ENCODE measurements at places on chromosomes 5 and 9.

- DNase-seq = no peak
- H3K4me1 ChIP-seq = no peaks in the 10 kb centered on the region
- no peaks in the 10 kb centered on the region for H3K36me3 ChIP-seq
- no peak overlapping the region for H3K27ac ChIP-seq
- no peak overlapping the region for H3K4me3 ChIP-seq
Observed at GRCh38 chr9:3628239-3628638, 102.4 kb upstream of the RFX3 start.

GRCh38 chr9:86079865-86080469 lies 19.4 kb downstream of the GOLM1 start:
- peaks cover 8% of the 10 kb centered on the region for H3K4me1 ChIP-seq
- no peak overlapping the region for H3K27ac ChIP-seq
- no peaks in the 10 kb centered on the region for H3K36me3 ChIP-seq
- no peak for DNase-seq
- H3K4me3 ChIP-seq = no peak overlapping the region
- H3K27me3 ChIP-seq = no peaks in the 10 kb centered on the region

GRCh38 chr5:115770466-115770865 lies 46.0 kb downstream of the CDO1 start:
- no peaks in the 10 kb centered on the region for H3K27me3 ChIP-seq
- no peak for DNase-seq
- H3K4me3 ChIP-seq = no peak overlapping the region
- H3K4me1 ChIP-seq = no peaks in the 10 kb centered on the region
- H3K36me3 ChIP-seq = no peaks in the 10 kb centered on the region

DNA sequence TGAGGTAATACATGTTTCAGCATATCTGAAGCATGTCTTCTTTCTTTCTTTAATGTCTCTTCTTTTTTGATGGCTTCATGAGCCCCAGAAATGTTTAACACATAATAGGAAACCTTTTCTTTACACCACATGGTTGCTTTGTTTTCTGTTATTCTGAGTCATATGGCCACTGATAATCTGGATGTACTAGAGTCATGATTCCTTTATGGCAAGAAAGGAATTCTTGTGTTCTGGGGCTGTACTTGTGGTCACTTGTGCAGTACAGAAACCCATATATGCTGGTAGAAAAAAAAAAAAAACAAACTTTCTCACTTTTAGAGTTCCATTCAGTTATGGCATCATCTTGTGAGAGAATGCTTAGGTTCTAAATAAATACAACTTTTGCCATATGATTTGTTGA lies 1669.3 kb upstream of the CDH9 start:
- no peak for DNase-seq
- H3K36me3 ChIP-seq = no peaks in the 10 kb centered on the region
- H3K27me3 ChIP-seq = no peaks in the 10 kb centered on the region

GRCh38 chr5:24510523-24510988 lies 134.2 kb downstream of the CDH10 start:
- H3K4me3 ChIP-seq = no peak overlapping the region
- no peaks in the 10 kb centered on the region for H3K27me3 ChIP-seq
- no peak overlapping the region for H3K27ac ChIP-seq

DNA sequence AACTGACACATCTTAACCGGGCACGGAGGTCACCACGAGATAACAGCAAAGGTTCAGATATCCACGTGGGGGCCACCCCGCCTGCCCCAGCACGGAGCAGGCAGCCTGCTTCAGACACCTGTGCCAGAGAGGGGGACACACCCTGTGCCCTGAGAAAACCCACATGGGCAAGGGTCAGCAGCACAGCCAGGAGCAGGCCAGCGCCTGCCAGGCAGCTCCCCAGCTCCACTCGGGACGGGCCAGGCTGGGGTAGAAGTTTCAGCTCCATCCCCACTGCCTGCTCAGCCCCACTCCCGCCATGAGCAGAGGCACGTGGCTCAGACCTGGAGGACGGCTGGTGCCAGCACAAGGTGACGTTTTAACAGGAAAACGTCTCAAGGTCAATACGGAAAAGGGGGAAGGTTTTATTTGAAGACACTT lies 22.2 kb downstream of the SLC12A7 start:
- H3K27ac ChIP-seq = no peak overlapping the region
- no peaks in the 10 kb centered on the region for H3K27me3 ChIP-seq
- H3K36me3 ChIP-seq = no peaks in the 10 kb centered on the region
- H3K4me3 ChIP-seq = no peak overlapping the region
- DNase-seq = no peak
- H3K4me1 ChIP-seq = peaks cover 22% of the 10 kb centered on the region

DNA sequence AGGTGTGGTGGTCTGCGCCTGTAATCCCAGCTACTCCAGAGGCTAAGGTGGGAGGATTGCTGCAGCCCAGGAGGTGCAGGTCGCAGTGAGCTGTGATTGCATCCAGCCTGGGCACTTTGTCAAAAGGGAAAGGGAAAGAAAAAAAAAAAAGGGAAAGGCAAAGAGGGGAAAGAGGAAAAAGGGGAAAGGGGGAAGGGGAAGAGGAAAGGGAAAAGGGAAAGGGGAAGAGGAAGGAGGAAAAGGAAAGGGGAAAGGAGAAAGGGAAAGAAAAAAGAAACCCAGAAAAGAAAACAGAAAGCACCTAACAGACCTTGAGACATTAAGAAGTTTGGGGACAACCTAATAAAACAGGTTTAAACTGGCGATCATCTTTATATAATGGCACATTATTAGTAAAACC lies 40.0 kb downstream of the IDNK start:
- no peak overlapping the region for H3K27ac ChIP-seq
- no peak for DNase-seq
- no peaks in the 10 kb centered on the region for H3K4me1 ChIP-seq
- no peak overlapping the region for H3K4me3 ChIP-seq
- no peaks in the 10 kb centered on the region for H3K36me3 ChIP-seq

- H3K4me3 ChIP-seq = no peak overlapping the region
- H3K27me3 ChIP-seq = no peaks in the 10 kb centered on the region
- peak overlapping the region; percentile 37 for H3K27ac ChIP-seq
- no peak for DNase-seq
- H3K4me1 ChIP-seq = peaks cover 37% of the 10 kb centered on the region
Observed at GRCh38 chr5:177390363-177391300, 6.4 kb downstream of the SLC34A1 start.

GRCh38 chr9:113950195-113951031 lies 74.3 kb downstream of the ZNF618 start:
- H3K36me3 ChIP-seq = no peaks in the 10 kb centered on the region
- H3K27ac ChIP-seq = no peak overlapping the region
- peaks cover 14% of the 10 kb centered on the region for H3K4me1 ChIP-seq
- DNase-seq = peak; percentile 88

DNA sequence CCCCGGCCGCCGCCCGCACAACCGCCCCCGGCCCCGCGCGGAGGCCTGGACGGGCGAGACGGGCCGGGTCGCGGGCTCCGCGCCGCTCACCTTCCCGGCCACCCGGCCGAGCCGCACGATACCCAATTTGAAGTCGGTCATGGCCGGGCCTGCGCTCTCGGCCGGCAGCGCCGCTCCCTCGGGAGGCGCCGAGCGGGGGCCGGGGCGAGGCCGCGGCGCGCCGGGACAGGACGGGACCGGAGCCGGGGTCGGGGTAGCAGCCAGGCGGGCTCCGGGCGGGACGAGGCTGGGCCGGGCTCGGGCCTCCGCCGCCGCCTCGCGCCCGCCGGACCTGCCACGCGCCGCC lies 216 bp downstream of the ZMYND19 start:
- peaks cover 28% of the 10 kb centered on the region for H3K4me1 ChIP-seq
- H3K27me3 ChIP-seq = no peaks in the 10 kb centered on the region

GRCh38 chr5:133709209-133709725 lies 96.9 kb upstream of the FSTL4 start:
- H3K27me3 ChIP-seq = no peaks in the 10 kb centered on the region
- H3K4me1 ChIP-seq = peaks cover 8% of the 10 kb centered on the region
- H3K36me3 ChIP-seq = no peaks in the 10 kb centered on the region

DNA sequence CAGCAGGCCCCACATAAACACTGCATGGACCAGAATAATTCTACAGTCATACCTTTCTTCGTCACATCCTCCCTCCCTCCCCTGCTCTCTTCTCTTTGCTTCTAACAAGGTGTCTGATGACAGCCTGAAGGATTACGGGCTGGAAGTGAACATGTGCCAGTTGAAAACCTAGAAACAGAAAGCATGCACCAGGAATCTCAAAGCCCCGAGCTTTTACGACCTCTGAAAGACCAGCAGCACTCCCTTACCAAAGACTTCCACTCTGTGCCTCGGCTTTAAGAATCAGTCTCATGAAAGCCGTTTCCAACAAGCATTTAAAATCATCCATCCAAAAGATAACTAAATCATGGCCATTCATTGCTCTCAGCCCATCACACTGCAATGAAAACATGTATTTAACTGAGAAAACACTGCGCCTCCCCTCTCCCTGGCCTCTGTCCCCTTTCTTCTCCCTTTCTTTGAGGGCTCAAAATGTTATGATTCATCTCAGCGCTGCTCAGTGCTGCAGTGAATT lies 21.3 kb downstream of the MSX2 start:
- H3K36me3 ChIP-seq = no peaks in the 10 kb centered on the region
- H3K27me3 ChIP-seq = no peaks in the 10 kb centered on the region
- H3K4me1 ChIP-seq = no peaks in the 10 kb centered on the region
- H3K27ac ChIP-seq = no peak overlapping the region
- no peak for DNase-seq

DNA sequence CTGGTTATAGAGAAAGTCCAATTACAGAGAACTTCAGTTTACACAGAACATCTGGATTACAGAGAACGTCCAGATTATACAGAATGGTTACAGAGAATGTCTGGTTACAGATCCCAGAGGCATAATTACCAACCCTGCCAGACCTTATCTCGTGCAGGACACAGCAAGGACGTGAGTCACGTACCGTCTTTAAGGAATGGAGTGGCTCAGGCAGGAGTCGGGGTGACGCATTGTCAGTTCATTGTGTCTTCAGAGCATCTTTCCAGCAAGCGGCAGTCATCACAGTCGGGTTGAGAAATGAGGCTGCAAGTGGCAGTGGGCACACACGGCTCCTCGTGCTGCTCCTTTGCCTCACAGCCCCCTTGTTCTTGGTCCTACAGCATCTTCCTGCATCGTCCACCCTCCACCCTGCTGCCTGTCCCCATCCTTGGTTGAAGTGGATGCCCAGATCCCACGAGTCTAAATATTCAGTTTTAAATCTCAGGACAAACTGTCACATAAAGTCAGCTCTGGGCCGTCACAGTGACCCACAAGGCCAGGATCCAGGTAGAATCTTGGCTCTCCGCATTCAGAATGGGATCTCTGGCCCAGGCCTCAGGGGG lies 30.0 kb upstream of the SLC6A19 start:
- H3K4me1 ChIP-seq = peaks cover 8% of the 10 kb centered on the region
- H3K27ac ChIP-seq = no peak overlapping the region
- H3K27me3 ChIP-seq = no peaks in the 10 kb centered on the region
- no peaks in the 10 kb centered on the region for H3K36me3 ChIP-seq
- no peak for DNase-seq

- no peak overlapping the region for H3K4me3 ChIP-seq
- no peaks in the 10 kb centered on the region for H3K27me3 ChIP-seq
- no peak for DNase-seq
- peaks cover 69% of the 10 kb centered on the region for H3K4me1 ChIP-seq
- no peaks in the 10 kb centered on the region for H3K36me3 ChIP-seq
Observed at GRCh38 chr5:119361594-119362125, 5.8 kb downstream of the TNFAIP8 start.

DNA sequence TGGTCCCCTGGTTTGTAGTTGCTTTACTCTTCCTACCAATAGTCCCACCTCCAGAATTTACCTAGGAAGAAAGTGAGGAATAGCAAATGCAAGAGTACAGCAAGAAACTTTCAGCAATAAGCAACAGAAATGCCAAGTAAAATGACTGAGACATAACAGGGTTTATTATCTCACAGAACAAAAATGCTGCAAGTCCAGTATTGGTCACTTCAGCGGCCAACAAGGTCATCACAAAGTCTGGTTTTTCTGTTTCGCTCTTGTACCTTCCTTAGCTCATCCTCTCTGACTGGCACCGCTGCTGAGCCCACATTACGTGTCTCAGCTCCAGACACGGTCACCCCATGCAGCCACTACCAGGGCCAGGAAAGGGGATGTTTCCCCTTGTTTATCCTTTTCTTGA lies 82.7 kb downstream of the RFK start:
- H3K36me3 ChIP-seq = no peaks in the 10 kb centered on the region
- H3K27me3 ChIP-seq = no peaks in the 10 kb centered on the region
- H3K4me3 ChIP-seq = no peak overlapping the region
- DNase-seq = no peak

- no peaks in the 10 kb centered on the region for H3K36me3 ChIP-seq
- no peaks in the 10 kb centered on the region for H3K4me1 ChIP-seq
- no peaks in the 10 kb centered on the region for H3K27me3 ChIP-seq
- DNase-seq = no peak
Observed at GRCh38 chr5:23352446-23352845, 155.0 kb upstream of the PRDM9 start.

- H3K27me3 ChIP-seq = no peaks in the 10 kb centered on the region
- H3K36me3 ChIP-seq = no peaks in the 10 kb centered on the region
- H3K27ac ChIP-seq = no peak overlapping the region
- no peak for DNase-seq
- H3K4me3 ChIP-seq = no peak overlapping the region
- no peaks in the 10 kb centered on the region for H3K4me1 ChIP-seq
Observed at GRCh38 chr5:116437922-116438578, 136.6 kb downstream of the SEMA6A start.

DNA sequence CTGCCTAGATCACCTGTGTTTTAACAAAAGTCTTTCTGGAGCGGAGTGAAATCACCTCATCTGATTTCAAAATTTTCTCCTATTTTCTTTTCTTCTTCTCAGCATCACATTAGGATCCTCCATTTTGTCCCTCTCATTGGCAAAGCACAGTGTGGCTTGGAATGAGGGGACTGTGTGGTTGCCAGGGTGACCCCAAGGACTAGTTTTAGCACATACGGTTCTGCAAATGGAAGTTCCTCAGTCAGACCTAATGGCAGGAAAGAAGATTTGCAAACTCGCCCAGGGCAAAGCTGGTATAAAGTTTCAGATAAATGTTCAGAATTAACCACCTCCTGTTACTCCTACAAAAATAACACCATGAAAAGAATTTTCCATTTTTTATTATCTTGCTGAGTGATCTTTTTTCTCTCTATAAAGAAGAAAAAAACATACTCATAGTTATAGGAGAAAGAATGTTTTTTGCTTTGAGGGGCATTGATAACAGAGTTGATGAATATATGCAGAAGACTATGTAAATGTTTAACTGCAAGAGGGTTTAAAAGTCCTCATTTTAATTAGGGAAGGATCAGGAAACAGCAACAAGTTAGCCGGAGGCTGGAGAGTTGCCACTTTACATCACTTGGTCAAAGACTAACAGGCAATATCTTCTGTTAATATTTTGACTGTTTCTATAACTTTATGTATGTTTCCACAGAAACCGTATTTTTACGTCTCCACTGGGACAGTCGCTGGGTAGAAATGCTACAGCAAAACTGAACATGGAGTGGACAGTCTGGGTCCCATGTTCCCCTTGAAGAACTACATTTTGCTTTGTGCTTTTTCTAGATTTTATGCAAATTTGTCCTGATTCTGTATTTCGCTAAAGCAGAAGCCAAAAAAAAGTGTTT lies 257.8 kb downstream of the NR2F1-AS1 start:
- no peak for DNase-seq
- H3K27me3 ChIP-seq = no peaks in the 10 kb centered on the region
- H3K4me3 ChIP-seq = no peak overlapping the region
- H3K27ac ChIP-seq = no peak overlapping the region
- H3K4me1 ChIP-seq = no peaks in the 10 kb centered on the region
- H3K36me3 ChIP-seq = no peaks in the 10 kb centered on the region
